ENCODE measurements at places on chromosomes 5 and 9.

- DNase-seq = no peak
These were observed 46.6 kb upstream of the ZNF169 start for GRCh38 chr9:94212531-94212930.

DNA sequence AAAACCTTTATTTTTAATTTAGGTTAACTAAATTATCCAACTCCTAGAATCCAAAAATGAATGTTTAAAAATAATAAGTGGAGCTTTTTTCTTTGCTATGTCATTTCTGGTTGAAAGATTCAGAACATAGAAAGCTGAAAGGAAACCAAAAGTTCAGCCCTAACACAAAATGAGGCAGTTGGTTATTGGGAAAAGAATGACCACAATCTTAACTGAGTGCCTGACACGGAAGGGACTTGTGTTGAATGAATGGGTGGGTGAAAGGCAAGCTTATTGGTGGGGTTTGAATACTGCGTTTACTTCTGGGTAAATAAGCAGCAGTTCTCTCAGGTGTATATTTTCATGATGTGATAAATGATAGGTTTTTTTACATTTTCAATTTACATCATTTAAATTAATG is 243.5 kb downstream of the IRX1 start:
- no peak for DNase-seq

DNA sequence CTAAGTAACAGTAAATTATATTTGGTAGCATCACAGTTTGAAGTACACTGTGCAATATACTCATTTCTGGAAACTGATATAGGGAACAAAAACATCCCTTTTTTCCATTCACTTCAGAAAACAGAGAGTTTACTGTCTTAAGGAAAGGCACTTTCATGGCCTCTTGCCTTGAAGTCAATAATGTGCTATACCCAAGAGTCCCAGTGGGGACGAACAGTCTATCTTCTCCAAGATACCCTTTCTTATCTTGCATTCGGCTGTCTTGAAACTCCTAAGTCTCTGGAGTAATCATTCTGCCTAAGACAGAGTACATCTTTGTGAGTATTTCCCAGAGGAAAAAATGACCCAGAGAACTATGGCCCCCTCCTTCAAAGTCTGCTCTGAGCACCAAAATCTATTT is 107.1 kb downstream of the SLC1A3 start:
- DNase-seq = no peak

DNA sequence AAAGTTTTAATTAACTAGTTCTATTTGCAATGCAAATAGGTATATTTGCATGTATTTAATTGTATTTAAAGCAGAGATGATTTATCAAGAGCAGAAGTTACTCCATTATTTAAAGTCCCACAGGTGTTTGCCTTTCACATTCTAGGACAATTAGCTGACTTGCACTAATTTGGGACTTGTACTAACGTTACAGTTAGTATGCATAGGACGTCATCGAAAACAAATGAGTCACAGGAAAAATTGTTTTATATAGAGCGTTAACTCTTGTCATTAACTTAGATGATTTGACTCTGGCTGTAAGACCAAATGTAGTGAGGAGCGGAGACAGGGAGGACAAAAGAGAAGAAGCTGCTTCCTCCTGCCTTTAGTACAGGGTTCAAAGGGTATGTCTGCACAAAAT is 126.1 kb upstream of the IFNE start:
- no peak for DNase-seq

DNA sequence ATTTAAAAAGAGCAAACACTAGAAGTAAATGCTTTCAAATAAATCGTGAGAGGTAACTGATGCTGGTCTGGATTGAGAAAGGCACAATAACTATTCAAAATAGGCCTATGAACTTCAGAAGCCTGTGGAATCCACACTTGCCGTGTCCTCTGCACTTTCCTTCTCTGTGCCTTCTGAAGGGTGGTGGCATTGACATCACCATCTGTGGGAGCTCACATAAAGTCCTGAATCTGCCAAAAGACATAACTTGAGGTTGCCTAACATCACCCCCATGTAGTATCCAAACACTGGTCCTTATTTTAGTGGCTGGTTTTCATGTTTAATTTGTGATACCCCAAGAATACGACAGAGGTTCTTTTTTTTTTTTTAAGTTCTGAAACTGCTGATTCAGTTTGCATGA is 59.8 kb downstream of the IRF1 start:
- no peak for DNase-seq

- DNase-seq = no peak
These were observed 115.3 kb upstream of the CDKN2B start for GRCh38 chr9:22124263-22125011.
